A172 (cell line): ENCODE measurements at places on chromosomes 4 and X. TPM values are rescaled to one million over a fixed set of nuclear protein-coding genes. Genes with fewer than 3 reads are reported as not detected.

DNA sequence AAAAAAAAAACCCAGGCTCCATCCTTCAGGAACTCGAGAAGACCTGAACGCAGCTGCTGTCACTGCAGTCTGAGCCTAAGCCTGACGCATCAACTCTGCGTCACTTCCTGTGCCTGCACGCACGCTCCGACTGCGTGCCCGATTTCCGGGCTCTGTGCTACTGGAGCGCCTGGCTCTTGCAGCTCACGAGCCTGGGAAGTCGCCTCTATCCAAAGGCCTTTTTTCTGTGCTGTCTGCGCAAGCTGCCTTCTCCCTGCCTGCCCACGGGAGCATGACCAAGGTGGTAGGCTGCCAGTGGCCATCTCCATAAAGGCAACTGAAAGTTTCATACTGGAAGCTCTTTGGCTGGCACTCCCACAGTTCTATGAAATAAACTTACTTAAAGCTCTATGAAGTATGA is 9.9 kb upstream of the GASK1B start:
- DNase-seq = no peak

- no peak for DNase-seq
These were observed 25.7 kb downstream of the TACC3 start for GRCh38 chr4:1746919-1747602.

DNA sequence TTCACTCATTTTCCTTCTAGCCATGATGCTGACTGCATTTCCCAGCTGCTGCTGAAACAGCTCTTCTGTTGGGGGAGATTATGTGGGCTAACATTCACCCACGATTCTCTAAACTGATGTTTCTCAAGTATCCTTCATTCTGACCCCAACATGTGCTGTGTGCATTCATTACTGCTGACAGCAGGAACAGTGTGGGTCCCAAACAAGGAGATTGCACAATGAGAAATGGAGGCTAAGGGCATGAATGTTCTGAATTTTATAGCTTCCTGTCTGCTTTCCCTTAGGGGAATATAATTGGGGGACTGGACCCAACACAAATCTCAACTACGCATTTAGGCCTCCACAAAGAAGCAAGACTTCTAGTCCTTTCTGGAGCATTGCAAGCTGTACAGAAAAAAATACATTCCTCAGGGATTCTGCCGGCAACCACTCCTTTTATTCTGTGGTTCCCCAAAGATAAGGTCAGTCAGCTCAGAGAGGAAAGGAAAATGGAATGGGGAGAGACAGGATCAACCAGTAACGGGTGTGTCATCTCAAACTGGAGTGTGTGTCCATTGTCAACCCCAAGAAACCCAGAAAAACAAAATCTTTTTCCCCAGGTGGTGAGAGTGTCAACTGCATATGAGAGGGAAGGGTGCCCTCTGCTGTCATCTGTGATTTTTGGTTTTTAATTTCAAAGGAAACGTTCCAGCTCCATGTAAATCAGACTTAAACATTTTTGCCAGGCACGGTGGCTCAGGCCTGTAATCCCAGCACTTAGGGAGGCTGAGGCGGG is 81.5 kb upstream of the EGFL6 start:
- DNase-seq = peak; percentile 86

DNA sequence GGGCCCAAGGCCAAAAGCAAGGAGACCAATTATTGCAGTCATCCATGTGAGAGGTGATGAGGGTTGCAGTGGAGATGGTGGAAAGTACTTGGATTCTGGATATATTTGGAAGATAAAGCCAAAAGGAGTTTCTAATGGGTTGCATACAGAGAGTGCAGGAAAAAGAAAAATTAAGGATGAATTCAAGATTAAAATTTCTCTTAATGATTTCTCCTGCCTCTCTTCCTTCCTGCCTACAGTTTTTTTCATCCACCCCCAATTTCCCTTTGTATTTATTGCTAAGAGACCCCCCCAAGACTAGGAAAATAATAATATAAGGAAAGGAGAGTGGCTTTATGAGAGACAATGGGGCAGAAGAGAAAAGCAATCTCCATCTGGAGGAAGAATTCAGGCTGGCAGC is 8.6 kb upstream of the FGF5 start:
- DNase-seq = no peak

The GPR173 gene
- 0.47 and 0.72 TPM in 2 replicates for total RNA-seq

GRCh38 chr4:164606478-164606877 is 147.5 kb upstream of the SMIM31 start:
- DNase-seq = no peak

- DNase-seq = no peak
These were observed 1317.4 kb upstream of the TENM3 start for GRCh38 chr4:180925805-180926204.

The C1GALT1C1 gene
- total RNA-seq = 24.1 and 24.7 TPM in 2 replicates

GRCh38 chr4:122003335-122003734 is 51.5 kb upstream of the TRPC3 start:
- peak; percentile 18 for DNase-seq

- no peak for DNase-seq
These were observed 22.7 kb downstream of the BST1 start for GRCh38 chr4:15725608-15726007.

- no peak for DNase-seq
These were observed 1021.1 kb downstream of the STIM2 start for GRCh38 chr4:27881705-27882104.

The MPC1L gene
- not detected in 2 replicates for total RNA-seq

The G3BP2 gene
- total RNA-seq = 97.5 and 102 TPM in 2 replicates
